ENCODE measurements at places on chromosomes 1 and 21. TPM values are rescaled to one million over a fixed set of nuclear protein-coding genes. Genes with fewer than 3 reads are reported as not detected.

The OLIG1 gene
- total RNA-seq = not detected

The TACSTD2 gene
- 0.21 TPM for total RNA-seq

GRCh38 chr1:16386454-16387113 lies 19.5 kb downstream of the SZRD1 start:
- H3K27ac ChIP-seq = peak overlapping the region; percentile 6
- peaks cover 1% of the 10 kb centered on the region for H3K36me3 ChIP-seq
- peaks cover 66% of the 10 kb centered on the region for H3K4me1 ChIP-seq
- DNase-seq = no peak

GRCh38 chr1:29267321-29268070 lies 31.2 kb downstream of the PTPRU start:
- no peak for DNase-seq
- H3K27ac ChIP-seq = no peak overlapping the region
- peaks cover 68% of the 10 kb centered on the region for H3K27me3 ChIP-seq
- H3K4me3 ChIP-seq = no peak overlapping the region
- H3K36me3 ChIP-seq = no peaks in the 10 kb centered on the region
- H3K4me1 ChIP-seq = no peaks in the 10 kb centered on the region

DNA sequence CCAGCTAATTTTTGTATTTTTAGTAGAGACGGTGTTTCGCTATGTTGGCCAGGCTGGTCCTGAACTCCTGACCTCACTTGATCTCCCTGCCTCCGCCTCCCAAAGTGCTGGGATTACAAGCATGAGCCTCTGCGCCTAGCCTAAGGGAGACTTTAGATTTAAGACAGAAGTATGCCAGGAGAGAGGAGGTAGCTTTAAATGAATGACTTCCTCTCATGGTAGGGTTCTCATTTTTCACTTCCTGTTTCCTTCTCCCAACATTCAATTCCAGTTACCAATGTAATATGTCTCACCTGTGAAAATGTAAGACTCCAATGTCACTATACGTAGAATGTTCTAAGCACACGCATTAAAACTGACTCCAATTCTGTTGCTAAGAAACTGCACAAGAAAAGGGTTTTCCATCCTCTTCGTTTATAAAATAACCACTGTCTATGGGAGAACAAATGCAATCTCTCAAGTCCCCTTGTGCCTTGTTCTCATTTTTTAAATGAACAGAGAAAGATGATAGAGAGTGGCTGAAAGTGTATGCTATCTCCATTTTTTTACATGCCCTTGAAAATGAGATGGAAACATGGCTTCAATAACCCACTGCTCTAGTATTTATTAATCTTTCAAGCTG lies 140.0 kb downstream of the SLC45A1 start:
- no peak overlapping the region for H3K27ac ChIP-seq
- H3K4me1 ChIP-seq = peaks cover 37% of the 10 kb centered on the region
- no peak overlapping the region for H3K4me3 ChIP-seq
- no peaks in the 10 kb centered on the region for H3K27me3 ChIP-seq
- DNase-seq = no peak
- peaks cover 5% of the 10 kb centered on the region for H3K36me3 ChIP-seq

DNA sequence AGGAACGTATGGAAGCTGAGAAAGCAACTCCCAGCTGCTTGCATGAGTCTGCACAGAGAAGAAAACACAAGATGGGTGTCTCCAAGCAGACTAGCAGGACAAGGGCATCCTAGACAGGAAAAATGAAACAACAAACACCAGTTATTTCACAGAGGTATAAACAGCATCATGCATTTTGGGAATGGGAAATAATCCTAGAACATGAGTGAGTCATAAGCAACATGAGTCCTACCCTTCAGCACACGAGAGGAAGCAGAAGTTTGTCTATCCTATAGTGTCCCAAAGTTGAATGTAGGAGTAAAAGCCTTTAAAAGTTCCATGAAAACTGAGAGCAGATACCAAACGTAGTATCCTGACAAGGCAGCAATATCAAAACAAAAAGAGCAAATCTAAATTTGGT lies 11.3 kb upstream of the FRRS1 start:
- H3K4me1 ChIP-seq = no peaks in the 10 kb centered on the region
- H3K4me3 ChIP-seq = no peak overlapping the region
- peaks cover 44% of the 10 kb centered on the region for H3K27me3 ChIP-seq
- DNase-seq = no peak

DNA sequence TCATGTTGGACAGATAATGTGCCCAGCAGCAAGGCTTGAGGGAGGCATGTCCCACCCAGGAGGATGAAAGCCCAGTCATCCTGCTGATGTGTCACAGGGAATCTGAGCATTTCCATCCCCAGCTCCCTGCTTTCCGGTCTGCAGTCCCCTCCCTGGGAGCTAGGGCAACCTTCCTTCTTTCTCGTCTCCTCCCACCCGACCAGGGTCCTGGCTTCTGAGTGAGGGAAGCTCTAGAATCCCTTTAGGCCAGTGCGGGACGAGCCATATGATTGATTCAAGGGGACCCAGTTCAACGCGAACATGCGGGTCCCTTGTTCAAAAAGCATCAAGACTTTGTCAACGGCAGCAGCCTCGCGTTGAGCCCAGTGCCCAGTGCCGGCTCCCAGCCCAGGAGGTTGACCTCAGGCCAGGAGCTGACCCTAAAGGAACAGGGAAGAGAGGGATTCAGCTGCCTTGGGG lies 96.7 kb upstream of the TMPRSS2 start:
- no peak for DNase-seq
- H3K27ac ChIP-seq = no peak overlapping the region
- H3K4me1 ChIP-seq = no peaks in the 10 kb centered on the region
- no peaks in the 10 kb centered on the region for H3K36me3 ChIP-seq

GRCh38 chr1:106875622-106876021 lies 180.9 kb upstream of the PRMT6 start:
- no peaks in the 10 kb centered on the region for H3K27me3 ChIP-seq
- H3K36me3 ChIP-seq = no peaks in the 10 kb centered on the region
- DNase-seq = no peak

DNA sequence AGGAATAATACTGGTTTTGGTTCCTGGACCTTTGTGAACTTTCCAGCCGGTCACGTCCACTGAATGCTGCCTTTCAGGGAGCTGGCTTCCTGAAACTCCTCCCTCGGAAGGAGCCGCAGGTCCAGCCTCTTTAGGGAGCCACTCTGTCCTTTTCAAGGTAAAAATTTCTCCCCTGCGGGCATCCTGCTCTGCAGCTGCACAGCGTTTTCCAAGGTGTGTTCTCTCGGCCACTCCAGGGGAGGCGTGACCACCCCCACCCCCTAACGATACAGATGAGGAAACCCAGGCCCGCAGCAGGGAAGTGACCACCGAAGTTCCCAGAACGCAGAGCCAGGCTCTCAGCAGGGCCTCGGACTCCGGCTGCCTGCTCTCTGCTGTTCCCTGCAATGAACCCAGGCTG lies 21.5 kb downstream of the PADI2 start:
- H3K4me1 ChIP-seq = no peaks in the 10 kb centered on the region
- H3K27ac ChIP-seq = no peak overlapping the region
- DNase-seq = no peak
- H3K4me3 ChIP-seq = no peak overlapping the region
- H3K27me3 ChIP-seq = no peaks in the 10 kb centered on the region

Measured in activated T-cell treated with anti-CD3 and anti-CD28 coated beads, Interleukin-2, amount 50 U/mL, for 72 hours (primary cell).